ENCODE measurements at places on chromosomes 16 and 17.

DNA sequence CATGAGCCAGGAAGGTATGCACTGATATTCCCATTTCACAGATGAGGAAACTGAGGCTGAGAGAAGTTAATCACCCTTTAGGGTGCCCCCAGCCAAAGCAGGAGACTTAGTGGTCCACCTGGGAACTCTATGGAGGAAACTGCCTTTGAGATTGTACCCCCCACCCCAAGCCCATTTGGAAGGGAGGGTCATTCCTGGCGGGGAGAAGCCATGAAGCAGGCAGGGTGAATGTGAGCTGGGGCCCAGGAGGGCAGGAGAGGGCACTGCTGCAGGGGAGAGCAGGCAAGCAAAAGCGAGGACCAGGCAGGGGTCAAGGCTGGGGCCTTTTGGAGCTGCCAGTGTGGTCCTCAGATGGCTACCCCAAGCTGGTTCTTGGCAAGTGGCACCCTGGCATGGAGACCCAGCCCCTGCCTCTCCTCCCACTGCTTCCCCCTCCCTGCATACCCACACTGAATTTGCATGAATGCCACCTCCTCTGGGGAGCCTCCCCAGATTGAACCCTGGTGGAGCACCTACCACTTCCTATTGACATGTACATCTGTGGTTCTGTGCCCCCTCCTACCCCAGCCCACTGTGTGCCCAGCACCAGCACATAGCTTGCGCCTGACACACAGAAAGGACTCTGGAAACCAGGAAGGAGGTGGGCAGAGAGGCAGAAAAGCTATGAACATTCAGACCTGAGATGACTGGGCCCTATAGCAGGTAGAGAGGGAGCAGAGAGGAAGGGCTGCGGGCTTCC lies 965 bp upstream of the TMC6 start:
- no peak for DNase-seq

- DNase-seq = no peak
These were observed 68.0 kb upstream of the NKD1 start for GRCh38 chr16:50480206-50480605.

- DNase-seq = no peak
These were observed 1.4 kb downstream of the RHBDL1 start for GRCh38 chr16:676913-677312.

DNA sequence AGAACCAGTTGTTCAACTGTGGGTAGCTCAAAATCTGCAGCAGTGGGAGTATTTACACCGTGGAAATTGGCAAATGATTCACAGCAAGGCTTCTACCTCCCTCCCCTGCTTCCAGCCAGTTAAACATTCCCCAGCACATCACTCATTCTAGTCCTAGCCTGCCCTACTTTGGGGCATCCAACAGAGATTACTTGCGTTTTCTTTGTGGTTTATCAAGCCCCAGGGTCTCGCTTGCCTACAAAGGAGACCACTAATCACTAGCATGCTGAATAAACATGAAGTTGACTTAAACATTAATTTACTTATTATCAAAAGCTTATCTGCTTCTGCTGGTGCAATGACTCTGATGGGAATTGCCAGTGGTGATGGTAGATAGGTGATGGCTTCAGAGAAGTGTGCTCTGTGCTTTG lies 94.5 kb downstream of the MARF1 start:
- no peak for DNase-seq

DNA sequence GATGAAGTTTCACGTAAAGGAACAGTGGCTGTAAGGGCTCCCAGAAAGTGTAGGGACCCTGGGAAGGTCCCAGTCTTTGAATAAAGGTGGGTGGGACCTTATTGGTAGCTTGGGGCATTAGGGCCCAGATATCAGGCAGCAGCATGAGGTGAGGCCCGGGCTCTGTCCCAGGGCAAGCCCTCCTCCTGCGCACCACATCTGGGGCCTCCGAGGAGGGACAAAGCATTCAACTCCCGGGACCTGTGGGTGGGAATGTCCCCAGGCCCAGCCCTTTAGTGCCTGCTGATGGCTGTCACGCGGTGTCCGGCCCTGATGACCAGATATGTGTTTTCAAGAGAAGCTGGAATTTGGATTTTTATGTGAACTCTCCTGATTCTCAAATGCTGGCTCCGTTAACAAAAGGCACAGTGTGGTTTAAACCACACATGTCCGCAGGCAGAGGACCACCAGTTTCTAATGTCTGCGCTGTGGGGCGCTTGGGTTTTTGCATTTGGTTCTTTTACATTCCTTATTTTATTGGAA lies 30.4 kb downstream of the RAI1 start:
- DNase-seq = no peak

DNA sequence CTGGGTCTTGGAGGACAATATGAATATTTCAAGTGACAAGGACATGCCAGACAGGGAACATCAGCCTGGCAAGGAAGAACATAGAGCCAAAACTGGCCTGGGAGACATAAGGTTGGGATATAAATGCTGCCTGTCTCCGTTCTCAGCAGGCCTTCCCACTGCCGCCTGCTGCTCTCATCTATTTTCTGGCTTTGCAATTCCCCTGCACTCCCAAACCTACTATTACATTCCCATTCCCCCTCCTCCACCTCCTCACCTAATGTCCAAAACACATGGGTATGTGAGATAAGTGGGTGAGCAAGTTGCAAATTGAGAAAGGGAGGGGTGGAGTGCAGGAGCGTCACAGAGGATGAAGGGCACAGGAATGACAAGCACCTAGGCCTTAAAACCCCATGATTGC lies 244.3 kb upstream of the CDH8 start:
- no peak for DNase-seq

- no peak for DNase-seq
These were observed 47.8 kb upstream of the RASL10B start for GRCh38 chr17:35683591-35683990.

- no peak for DNase-seq
These were observed 410.7 kb upstream of the GOT2 start for GRCh38 chr16:59144841-59145240.

DNA sequence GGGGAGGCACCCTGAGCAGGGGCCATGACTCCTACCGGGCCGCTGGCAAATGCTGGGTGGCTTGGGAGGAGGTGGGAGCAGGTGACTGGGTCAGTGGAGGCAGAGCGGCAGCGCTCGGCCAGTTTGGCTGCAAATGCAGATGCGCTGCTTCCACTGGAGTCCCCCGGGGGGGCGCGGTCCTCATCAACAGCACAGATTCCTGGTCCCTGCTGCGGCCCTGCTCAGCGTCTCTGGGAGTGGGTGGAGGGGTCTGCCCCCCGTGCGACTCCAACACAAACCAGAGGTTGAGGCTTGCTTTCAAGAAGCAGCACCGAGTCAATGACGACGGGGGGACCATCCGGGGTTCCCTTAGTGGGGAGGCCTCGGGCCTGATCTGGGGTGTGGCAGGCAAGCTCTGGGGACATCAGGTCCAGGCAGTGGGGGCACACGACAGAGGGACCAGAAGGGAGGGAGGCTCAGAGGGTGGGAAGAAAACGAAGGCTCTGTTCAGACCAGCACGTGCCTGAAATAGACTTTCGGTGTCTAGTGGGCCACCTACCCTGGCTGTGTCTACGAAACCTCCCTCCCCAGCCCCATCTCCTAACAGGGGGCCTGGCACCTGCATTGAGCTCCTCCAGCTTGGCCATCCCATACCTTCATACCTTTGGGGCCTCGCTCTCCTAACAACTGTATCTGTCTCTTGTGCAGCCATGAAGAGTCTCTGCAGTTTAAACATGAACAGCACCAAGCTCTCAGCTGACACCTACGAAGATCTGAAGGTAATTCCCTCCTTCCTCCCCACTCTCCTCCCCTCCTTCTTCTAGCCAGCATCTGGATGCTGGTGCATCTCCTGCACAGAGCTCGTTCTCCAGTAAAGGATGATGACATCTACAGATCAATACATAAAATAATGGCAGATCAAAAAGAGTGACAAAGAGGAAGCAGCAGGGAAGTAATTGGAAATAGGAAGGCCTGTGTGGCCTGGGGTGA lies 72.5 kb upstream of the PLCG2 start:
- DNase-seq = no peak

- no peak for DNase-seq
These were observed 76.0 kb downstream of the CMIP start for GRCh38 chr16:81520560-81521135.

DNA sequence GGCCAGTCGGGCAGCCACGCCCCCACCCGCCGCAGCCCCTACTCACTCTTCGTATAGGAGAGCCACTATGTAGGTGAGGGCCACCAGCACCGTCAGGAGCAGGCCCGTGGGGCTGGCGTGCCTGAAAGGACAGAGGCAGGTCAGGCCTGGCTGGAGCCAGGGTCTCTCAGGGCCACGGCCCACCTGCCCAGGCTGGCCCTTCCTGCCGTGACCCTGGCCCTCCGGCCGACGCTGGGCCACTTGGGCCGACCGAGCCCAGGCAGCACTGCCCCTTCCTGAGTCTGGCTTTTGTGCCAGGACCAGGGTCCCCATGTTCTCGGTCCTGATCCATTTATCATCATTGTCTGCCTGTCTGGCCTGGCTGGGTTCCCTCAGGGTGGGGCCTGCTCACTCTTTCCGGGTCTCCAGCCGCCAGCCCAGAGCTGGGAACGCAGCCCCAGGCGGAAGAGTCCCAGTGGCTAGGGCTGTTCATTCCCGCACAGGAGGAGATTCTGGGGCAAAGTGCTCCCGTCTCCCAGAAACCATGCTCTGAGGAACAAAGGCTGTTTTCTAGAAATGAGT lies 10.1 kb upstream of the RASD1 start:
- no peak for DNase-seq

DNA sequence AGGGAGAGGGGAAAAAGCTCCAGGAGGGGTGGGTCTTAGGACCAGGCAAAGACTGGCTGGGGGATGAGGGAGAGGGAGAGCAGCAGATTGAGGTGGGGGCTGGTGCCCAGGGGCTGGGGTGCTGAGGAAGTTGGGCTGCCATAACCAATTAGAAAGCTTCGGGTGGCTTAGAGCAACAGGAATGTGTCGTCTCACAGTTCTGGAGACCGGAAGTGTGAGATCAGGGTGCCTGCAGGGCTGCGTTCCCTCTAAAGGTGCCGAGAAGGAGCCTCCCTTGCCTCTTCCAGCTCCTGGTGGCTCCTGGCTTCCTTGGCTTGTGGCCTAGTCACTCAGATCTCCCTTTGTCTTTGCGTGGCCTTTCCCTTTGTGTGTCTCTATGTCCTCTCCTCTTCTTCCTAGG lies 2.2 kb downstream of the IL34 start:
- no peak for DNase-seq

All from stimulated activated CD8-positive, alpha-beta memory T cell treated with anti-CD3 and anti-CD28 coated beads, Interleukin-7, amount 100 ng/mL, for 4 hours (primary cell).